ENCODE measurements at places on chromosomes 6 and 20.

GRCh38 chr6:139173172-139173571, 38.3 kb downstream of the HECA start:
- peak; percentile 40 for DNase-seq

DNA sequence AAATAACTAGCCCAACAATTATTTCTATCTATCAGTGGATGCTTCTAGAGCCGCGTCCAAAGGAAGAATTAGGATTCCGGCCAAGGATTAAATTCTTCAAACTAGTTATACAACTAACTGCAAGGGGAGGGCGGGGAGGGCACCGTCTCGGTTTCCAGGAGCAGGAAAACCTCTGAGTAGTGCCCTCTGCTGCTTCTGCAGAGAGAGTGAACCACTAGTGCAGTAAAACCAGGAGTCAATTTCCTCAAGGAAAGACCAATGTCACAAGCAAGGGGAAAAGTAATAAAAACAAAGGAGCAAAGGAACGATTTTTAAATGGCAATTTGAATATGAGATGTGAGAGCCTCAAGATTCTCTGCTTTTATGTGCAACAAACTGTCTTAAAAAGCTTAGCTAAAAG, 16.5 kb upstream of the UBE2J1 start:
- no peak for DNase-seq

DNA sequence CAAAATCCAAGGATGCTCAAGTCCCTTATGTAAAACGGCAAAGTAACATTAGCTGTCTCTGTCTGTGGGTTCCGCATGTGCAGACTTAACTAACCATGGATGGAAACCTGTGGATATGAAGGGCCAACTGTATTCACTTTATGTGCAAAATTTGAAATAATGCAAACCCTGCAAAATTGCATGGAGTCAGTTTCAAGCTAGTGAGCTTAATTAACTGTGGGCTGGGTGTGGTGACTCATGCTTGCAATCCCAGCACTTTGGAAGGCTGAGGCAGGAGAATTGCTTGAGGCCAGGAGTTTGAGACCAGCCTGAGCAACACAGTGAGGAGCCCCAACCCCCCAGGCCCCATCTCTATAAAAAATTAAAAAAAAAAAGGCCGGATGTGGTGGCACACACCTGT, 81.4 kb downstream of the ANKS1A start:
- no peak for DNase-seq

DNA sequence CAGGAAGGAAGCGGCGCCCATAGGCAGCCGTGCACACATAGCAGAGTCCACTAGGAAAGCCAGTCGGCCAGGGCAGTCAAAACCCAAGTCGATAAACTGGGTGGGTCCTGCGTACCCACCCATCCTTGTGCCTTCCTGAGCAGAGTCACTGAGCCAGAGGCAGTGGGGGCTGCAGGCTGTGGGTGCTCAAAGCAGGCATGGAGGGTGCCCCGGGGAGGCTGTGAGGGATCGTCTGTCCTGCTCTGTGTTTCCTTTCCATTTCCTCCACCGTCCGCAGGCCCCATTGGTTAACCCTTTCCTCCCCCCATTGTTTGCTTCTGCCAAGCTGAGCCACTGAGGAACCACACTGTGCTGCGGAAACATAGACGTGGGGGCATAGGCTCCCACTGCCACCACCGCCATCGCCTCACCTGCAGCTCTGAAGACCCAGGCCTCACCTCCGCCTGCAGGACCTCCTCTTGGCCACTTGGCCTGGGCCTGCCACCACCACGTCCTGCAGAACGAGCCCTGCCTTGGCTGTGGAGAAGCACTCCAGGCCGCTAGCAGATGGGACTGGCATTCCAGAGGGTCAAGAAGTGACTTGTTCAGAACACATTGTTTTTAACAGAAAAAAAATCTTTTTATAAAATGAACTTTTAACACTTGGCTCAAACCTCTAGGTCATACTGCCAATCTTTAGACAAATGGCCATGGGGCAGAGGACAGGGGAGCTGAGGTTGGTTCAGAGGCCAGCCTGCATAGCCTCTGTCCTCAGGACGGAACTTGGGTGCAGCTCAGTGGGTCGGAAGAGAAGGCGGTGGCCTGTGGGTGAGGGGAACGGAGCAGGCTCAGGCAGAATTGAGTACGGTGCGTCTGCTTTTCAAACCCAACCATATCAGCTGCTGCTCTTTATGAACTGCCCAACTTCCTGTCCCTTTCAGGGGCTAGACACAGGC, 52.6 kb downstream of the TCP11 start:
- DNase-seq = no peak

DNA sequence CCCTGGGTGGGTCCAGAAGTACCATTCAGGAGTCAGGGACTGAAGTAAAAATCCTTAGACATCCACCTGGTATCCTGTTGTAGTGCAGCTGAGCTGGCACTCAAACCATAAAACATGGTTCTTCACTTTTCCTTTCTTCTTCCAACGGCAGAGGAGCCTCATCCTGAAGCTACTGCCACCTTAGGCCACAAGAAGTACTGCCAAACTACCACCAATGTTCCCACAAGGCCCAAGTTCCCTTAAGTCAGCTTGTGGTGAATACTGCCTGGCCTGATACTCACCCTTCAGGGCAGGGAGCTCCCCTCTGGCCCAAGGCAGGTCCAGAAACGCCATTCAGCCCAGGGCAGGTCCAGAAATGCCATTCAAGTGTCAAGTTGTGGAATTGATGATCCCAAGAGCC, 1053.4 kb upstream of the CITED2 start:
- no peak for DNase-seq

- DNase-seq = no peak
Observed at GRCh38 chr6:13011612-13012146, 295.1 kb downstream of the PHACTR1 start.

GRCh38 chr6:11551053-11551452, 13.5 kb downstream of the TMEM170B start:
- DNase-seq = no peak

DNA sequence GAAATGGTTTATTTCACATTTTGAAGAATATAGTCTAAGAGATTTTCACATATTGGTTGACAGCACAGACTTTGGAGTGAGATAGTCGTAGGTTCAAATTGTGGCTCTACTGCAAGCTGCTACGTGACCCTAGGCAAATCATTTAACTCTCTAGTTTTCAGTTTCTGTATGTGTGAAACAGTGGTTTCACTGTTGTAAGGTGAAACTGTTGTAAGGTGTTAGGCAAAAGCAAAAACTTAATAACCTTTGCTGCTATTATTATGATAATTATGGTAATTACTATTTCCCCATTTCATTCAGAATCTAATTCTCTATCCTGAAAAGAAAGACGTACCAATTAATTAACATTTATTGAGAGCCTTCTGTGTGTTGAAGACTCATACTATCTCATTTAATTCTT, 144.2 kb downstream of the REV3L start:
- DNase-seq = no peak

- no peak for DNase-seq
Observed at GRCh38 chr6:127762284-127762683, 138.6 kb downstream of the THEMIS start.
